ENCODE measurements at places on chromosomes 12 and 14. TPM values are rescaled to one million over a fixed set of nuclear protein-coding genes. Genes with fewer than 3 reads are reported as not detected.

GRCh38 chr14:21022686-21023085 lies 2.2 kb downstream of the NDRG2 start:
- DNase-seq: no peak

GRCh38 chr14:24399999-24400718 lies 1.4 kb downstream of the NYNRIN start:
- DNase-seq: no peak

The ARHGEF40 gene
- total RNA-seq: 67.3 TPM

GRCh38 chr12:99975321-99975720 lies 9.4 kb downstream of the ANKS1B start:
- DNase-seq: no peak

- DNase-seq: no peak
Observed at GRCh38 chr12:24679126-24679525, 269.8 kb downstream of the BCAT1 start.

DNA sequence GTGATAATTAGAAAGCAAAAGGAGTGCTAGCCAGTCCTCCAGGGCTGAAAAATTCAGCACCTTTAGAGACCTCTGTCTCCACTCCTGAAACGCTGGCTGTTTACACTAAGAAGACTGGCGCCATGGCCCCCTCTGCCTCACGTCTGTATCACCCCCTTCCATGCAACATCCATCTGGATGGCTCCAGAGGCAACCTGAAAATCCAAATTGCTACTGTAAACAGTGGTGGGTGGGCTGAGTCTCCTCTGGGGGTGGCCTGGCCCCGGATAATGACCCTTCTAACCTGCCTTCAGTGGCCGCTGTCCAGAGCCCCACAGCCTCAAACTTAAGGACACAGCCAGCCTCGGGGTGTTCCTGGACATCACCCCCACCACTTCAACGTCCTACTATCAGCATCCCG lies 1.4 kb downstream of the PRKD1 start:
- no peak for DNase-seq

DNA sequence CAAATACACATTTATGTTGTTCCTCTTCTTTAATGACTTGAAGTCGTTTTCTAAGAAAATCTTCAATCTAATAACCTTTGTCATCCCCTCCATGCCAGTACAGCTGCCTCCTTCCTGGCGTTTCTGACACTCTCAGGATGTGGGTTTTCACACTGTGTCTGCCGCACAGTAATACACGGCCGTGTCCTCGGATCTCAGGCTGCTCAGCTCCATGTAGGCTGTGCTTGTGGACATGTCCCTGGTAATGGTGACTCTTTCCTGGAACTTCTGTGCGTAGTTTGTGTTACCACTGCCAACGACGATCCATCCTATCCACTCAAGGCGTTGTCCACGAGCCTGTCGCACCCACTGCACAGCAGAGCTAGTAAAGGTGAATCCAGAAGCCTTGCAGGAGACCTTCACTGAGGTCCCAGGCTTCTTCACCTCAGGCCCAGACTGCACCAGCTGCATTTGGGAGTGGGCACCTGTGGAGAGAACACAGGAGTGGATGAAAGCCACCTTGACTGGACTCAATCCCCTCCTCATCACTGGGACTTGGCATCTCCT lies 1095.9 kb downstream of the TMEM121 start:
- no peak for DNase-seq

The RASAL1 gene
- not detected for total RNA-seq

GRCh38 chr14:37246427-37246829 lies 48.7 kb downstream of the MIPOL1 start:
- DNase-seq: peak; percentile 60

DNA sequence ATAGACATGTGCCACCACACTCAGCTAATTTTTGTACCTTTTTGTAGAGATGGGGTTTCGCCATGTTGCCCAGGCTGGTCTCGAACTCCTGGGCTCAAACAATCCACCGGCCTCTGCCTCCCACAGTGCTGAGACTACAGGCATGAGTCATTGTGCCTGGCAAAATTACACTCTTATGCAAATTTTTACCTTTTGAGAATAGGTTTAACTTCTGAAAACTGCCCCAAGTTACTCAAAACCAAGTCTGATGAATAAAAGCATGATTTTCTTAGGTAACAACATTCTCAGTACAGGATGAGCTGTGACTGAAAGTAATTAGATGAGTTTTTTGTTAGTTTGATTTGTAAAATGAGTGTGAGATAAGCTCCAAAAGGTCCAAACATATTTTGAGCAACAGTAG lies 166.0 kb downstream of the RPS29 start:
- DNase-seq: no peak

GRCh38 chr12:106133136-106134087 lies 5.3 kb downstream of the NUAK1 start:
- no peak for DNase-seq

DNA sequence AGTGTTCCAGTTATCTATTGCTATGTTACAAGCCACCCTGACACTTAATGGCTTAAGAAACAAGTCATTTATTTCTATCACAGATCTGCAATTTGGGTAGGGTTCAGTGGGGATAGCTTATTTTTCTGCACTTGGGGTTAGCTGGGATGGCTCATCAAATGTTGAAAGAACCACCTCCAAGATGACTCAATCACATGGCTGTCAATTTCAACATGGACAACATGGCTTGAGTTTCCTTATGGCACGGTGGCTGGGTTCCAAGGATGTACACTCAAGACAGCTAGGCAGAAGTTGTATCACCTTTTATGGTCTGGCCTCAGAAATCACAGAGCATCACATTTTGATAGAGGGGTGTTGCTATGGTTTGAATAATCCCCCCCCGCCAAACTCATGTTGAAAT lies 24.5 kb upstream of the IGF1 start:
- no peak for DNase-seq

The LRRC23 gene
- total RNA-seq: 11.1 TPM

The DNAAF2 gene
- total RNA-seq: 12.5 TPM

The KRT78 gene
- total RNA-seq: not detected

DNA sequence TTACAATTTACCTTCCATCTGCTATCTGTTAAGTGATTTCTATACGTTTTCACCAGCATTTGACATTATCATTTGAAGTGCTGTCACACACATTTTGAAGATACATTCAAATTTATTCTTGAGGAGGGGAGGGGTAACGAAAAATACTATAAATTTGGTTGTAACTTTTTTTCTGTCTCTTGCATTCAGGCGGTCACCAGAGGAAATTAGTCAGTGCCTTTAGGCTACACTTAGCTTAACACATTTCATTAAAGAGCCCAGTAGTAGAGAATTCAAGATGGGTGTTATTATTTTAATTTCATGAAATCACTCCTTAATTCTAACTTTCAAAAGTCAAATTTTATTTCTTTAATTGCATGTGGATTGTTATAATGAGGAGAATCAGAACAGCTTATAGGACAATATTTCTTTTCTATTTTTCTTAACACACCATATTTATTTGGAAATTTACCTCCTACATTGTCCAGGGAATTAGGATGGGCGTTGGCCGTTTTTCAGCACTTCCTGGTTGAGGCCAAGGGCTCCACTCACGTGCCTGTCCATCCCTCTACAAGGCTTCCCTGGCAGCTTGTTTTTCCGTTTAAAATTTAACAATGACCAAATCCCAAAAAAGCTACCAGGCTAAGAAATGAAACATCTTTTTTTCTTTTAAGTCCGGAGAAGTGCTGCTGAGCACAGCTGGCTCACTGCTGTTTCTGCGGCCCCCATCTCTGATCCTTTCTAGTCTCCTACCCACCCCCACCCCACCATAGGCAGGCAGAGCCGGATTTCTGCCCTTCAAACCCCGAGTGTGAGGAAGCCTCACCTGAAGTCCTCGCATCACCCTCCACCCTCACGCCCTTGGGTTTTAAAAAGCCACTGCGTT lies 1.1 kb upstream of the FAR2 start:
- DNase-seq: no peak

- no peak for DNase-seq
Observed at GRCh38 chr14:75543786-75544185, 21.5 kb downstream of the BATF start.

The MAGOHB gene
- 24.0 TPM for total RNA-seq

The TTC6 gene
- total RNA-seq: not detected

Data from myocyte (in vitro differentiated cells).